ENCODE measurements at places on chromosomes 5 and 9. TPM values are rescaled to one million over a fixed set of nuclear protein-coding genes. Genes with fewer than 3 reads are reported as not detected.

PRLR gene
- 13.7 TPM for total RNA-seq

JAKMIP2 gene
- total RNA-seq: 31.4 TPM

OTP gene
- 0.83 TPM for total RNA-seq

TMOD1 gene
- total RNA-seq: 34.0 TPM

INVS gene
- total RNA-seq: 33.1 TPM

GRCh38 chr9:90092508-90092907, 487.7 kb downstream of the GADD45G start:
- DNase-seq: no peak

DNA sequence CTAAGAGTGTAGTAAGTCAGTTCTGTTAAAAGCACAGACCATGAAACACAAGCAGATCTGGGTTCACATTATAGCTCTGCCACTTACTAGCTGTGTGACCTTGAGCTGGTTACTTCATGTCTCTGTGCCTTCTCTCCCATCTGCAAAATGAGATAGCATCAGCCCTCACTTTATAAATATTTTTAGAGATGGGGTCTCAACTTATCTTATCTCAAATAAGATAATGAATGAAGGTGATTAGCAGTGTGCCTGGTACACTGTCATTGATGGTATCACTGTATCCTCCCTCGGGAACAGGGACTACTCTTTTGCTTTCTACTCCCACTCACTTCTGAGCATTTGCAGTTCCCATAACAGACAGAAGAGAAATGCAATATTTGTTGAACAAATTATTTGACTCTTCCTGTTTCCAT, 52.4 kb downstream of the GALNT10 start:
- DNase-seq: no peak

All from spinal cord (tissue), 10 donors.